ENCODE measurements at places on chromosomes 1 and 21. TPM values are rescaled to one million over a fixed set of nuclear protein-coding genes. Genes with fewer than 3 reads are reported as not detected.

The PRELP gene
- 72.1 TPM for total RNA-seq

The PLA2G2D gene
- not detected for total RNA-seq

The GNG4 gene
- total RNA-seq, result 0.12 TPM

The PTCH2 gene
- 1.9 TPM for total RNA-seq

The RBM15 gene
- 23.8 TPM for total RNA-seq

The PAX7 gene
- total RNA-seq, result not detected

The TMEM82 gene
- total RNA-seq, result 4.9 TPM

The KCNJ9 gene
- not detected for total RNA-seq

DNA sequence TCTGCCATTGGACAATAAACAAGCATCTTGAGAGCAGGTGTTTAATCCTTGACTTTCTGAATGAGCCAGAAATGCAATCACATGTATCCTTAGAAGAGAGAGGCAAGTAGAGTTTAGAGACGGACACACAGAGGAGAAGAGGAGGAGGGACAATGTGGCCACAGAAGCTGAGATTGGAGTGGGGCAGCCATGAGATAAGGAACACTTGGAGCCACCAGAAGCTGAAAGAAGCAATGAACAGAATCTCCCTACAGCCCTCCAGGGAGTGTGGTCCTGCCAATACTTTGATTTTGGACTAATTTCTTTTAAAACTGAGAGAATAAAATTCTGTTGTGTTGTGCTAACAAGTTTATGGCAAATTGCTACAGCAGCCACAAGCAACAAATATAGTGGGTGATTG lies 141.0 kb downstream of the ATP6V1G3 start:
- DNase-seq, result no peak

DNA sequence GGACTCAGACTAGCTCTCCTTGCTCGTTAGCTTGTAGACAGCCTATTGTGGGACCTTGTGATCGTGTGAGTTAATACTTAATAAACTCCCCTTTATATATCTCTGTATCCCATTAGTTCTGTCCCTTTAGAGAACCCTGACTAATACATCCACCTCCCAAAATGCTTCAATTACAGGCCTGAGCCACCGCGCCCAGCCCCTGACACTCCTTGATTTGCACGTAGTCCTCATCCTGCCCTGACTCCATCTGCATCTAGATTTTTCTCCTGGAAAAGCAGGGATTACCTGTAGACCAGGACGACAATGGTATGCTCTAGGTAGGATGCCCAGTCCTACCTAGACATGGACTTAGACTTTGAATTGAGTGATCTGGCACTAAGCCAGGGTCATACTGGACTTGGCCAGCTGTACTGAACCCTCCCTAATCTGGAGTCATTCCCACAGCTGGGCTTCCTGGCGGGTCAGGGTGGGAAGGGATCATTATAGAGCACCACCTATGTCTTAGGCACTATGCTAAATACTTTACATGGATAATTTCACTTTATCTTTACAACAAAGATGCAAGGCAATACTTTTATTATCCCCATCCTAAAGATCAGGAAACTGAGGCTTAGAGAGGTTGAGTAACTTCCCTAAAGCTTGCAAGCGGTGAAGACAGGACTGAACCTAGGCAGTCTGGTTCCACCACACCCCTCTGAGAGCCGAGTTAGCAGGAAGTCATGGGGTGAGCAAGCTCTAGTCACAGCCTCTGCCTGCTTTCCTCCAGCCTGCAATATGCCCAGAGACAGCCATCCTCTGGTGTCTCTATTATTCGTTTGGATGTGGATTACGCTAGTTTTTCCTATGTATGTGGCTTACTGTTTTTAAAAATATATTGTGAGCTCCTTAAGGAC lies 89.4 kb downstream of the DTL start:
- no peak for DNase-seq

DNA sequence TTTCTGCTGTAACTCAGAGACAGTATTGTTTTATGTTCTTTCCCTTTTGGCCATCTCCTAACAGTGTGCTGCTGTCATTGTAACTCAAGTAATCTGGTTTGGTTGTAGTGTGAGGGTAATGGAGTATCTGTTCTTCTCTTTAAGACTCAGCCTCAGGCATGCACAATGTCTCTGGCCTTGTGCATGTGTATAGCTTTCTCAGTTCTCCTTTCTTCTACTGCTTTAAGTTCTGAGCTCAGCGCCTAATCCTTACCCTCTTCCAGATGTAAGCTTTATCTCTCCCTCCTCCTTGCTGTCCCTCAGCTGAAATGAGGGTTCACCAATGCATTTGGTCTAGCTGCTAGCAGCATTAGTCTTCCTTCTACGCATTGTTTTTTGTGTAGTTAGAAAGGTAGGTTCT lies 1420.4 kb upstream of the PRMT6 start:
- DNase-seq, result no peak

DNA sequence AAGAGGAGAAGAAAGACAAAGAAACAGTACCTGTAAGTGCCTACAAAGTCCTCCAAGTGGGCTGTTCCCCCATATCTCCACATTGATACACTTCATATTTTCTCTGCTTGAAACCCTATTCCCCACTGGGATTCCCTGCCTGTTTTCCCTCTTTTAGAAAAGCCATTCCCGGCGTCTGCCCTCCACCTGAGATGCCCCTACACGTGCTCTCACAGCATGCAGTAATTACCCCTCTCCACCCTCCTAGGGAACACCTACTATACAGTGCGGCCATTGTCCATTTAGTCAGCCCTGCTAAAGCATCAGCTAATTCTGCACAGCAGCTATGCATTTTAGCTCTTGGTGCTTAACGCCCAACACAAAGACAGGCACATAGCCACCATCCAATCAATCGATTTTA lies 135.7 kb upstream of the TIAM1 start:
- DNase-seq, result no peak

- DNase-seq, result no peak
Measured at GRCh38 chr21:46424039-46424591, 34.6 kb upstream of the DIP2A start.

- DNase-seq, result no peak
Measured at GRCh38 chr1:228900886-228901392, 165.7 kb downstream of the RHOU start.

DNA sequence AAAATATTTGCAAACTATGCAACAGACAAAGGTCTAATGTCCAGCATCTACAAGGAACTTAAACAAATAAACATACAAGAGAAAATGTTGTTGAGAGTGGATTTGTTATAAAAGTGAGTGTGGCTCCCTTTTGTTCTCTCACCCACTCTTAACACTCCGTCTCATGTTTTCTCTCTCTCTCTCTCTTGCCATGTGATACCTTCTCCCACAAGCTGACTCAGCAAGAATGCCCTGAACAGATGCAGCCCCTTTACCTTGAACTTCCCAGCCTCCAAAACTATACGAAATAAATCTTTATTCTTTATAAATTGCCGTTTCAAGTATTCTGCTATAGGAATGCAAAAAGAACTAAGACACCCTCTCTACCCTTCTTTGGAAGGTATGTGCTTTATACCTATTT lies 234.1 kb downstream of the ADGRL2 start:
- no peak for DNase-seq

- DNase-seq, result no peak
Measured at GRCh38 chr1:31768407-31768907, 4.3 kb upstream of the ADGRB2 start.

DNA sequence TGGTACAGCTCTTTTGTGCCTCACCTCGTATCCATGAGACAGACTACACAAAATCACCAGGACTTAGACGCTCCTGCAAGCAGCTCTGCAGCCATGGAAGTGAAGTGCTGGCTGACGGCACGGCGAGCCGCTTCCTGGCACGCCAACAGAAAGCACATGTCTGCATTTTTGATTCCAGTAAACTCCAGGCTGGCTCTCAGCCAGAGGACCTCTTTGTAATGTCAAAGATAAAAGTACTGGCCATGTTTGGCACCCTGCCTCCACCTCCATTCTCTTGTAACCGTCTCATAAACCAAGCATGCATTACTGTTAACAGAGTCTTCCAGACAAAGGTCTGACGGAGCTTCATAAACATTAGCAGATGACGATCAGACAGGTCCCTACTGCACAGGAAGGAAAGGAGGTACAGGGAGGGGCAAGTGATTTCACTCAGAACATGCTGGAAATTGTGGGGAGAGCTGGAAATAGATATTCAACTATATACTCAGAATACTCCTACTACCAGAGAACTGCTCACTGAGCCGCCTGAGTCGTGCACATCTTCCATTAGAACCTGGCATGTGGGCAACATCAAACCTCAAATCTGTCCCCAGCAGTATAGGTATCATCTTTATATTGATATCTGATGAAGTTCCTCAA lies 632.0 kb downstream of the SMYD3 start:
- peak; percentile 79 for DNase-seq

- no peak for DNase-seq
Measured at GRCh38 chr1:20031161-20031560, 38.8 kb upstream of the PLA2G5 start.

- DNase-seq, result no peak
Measured at GRCh38 chr1:226557424-226557823, 8.9 kb downstream of the STUM start.

DNA sequence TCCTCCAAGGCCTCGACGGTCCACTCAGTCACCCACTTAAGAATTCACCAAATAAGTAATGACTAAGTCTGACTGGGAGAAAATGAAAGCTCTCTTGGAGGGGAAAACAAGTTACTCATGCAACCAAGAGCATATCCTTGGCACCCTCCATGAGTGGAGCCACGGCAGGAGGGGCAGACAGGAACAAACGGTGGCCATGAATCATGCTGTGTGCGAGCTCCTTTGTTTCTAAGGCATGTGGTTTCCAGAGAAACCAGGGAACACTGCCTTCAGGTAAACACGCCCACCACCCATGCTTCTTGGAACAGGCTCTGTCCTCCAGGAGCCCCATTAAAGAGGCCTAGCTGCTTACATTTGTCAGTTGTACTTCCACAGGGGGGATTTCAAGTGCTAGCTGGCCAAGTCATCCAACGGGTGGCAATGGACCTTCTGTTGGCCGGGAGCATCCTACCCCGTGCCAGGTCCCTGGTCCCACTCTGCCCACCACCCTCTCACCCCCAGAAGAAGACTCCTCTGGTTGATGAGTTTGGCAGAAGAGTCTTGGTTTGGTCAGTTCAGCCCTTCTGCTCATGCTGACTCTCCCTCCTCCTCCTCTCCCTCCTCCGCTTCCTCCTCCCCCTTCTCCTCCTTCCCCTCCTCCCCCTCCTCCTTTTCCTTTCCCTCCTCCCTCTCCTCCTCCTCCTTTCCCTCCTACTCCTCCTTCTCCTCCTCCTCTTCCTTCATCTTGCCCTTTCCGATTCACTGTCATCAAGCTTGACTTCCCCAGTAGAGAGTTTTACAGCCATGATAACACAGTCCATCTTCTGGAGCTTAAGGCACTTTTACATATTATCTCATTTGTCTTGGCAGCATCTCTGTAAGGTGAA lies 107.6 kb downstream of the CCDC185 start:
- DNase-seq, result no peak

DNA sequence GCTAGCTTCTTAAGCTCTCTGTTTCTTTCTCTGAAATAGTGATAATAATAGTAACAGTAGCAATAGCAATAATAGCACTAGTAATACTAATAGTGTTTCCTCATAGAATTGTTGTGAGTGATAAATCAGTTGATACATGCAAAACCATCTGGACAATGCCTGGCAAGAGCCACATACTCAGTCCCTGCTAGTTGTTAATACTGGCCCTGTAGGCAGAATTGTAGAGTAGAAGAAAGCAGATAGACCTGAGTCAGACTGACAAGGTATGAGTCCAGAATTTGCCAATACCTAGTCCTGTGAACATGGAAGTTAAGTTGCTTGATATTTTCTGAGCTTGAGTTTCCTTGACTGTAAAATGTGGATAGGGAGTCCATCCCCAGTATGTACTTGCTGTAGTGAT lies 171.9 kb downstream of the C1orf21 start:
- DNase-seq, result no peak

- no peak for DNase-seq
Measured at GRCh38 chr1:29272147-29272907, 36.0 kb downstream of the PTPRU start.

DNA sequence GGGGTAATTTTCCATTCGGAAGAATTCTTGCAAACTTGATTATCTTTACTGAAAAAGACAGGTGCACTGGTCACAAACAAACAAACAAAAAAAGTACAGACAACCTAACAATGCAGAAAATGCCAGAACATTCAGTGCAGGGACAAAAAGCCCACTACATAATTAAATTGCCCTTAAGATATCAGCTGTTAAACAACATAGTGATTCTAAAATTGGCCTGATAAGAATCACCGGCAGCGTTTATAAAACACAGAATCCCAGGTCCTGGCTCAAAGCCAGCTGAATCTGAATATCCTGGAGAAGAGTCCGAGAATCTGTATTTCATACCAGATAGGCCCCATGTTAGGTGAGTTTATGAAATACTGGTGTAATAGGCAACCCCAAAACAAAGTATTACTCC lies 6.1 kb downstream of the PLPP3 start:
- no peak for DNase-seq
